ENCODE measurements at places on chromosomes 1 and 21.

- no peak for DNase-seq
Measured at GRCh38 chr1:176066709-176067108, 140.4 kb downstream of the COP1 start.

GRCh38 chr1:26602378-26602959 lies 72.9 kb downstream of the RPS6KA1 start:
- DNase-seq, result no peak

GRCh38 chr1:238767321-238767720 lies 619.0 kb upstream of the CHRM3 start:
- DNase-seq, result no peak

GRCh38 chr1:50342525-50342924 lies 80.7 kb downstream of the DMRTA2 start:
- no peak for DNase-seq

GRCh38 chr1:30129001-30129408 lies 594.4 kb downstream of the MATN1 start:
- no peak for DNase-seq

- DNase-seq, result peak; percentile 20
Measured at GRCh38 chr1:159076438-159077119, at the start of gene AIM2. Gene AIM2 (minus strand): TSS chr1:159076766. CDS start chr1:159073499, 3,267 bp downstream.

- no peak for DNase-seq
Measured at GRCh38 chr1:30704765-30705509, 18.4 kb downstream of the MATN1 start.

DNA sequence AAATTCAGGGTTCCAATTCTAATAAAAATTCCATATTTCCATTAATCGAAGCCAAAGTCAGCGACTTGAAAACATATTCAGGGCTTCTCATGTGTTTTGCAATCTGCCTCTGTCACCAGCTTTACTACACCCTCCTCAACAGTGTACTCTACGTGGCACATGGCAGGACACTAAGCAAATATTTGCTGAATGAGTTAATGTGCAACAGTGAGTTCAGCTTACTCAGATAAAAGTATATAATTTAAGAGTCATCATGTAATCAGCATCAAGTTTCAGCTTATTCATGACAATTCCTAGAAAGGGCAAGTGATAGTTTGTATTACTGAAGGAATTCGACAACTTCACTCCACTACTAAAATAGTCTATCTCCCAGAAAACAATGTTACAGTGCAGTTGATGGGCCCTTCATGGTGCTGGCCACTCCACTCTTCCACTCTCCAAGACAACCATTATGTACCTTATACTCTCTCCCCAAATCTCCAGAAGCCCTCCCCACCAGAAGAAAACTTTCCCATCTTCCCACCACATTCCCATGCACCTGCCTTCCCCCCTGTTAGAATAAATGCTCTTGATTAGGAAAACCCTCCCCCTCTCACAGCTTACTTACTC lies 97.3 kb downstream of the TTLL7 start:
- DNase-seq, result no peak

GRCh38 chr21:14862794-14863720 lies 201.7 kb downstream of the NRIP1 start:
- no peak for DNase-seq

DNA sequence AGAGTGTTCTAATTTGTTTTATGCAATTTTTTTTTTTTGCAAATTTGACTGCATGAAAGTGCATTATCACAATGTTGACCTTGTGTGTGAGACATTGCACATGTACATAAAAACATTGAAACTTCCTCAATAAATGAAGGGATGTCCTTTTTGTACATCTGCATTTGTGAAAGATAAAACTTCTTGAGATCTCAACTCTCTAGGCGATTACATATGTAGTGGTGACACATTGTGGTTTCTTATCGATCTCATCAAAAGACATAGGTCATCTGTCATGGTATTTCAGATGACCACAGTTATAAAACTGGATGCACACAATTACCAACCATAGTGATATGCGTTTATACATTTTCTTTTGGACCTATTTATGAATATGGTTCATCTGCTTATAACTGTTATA lies 35.6 kb upstream of the C21orf91 start:
- DNase-seq, result no peak

DNA sequence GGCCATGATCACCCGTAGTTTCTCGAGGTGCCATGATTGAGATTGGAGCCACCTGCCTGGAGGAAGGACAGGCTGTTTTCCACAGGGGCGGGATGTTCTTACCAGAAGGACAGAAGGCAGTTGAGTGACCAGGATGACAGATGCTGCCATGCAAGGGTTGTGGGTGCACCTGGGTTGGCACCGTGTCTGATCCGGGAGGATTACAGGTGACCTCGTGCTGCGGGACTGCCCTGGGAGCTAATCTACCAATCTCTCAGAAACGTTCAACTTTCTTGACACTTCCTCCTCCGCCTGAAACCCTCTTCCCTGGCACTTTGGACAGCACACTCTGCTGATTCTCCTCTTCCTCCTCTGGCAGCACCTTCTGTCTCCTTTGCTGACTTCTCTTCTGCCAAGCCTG lies 13.8 kb upstream of the SLC6A9 start:
- no peak for DNase-seq

- no peak for DNase-seq
Measured at GRCh38 chr1:54927472-54928240, 40.7 kb upstream of the DHCR24 start.

GRCh38 chr21:28635541-28635940 lies 357.1 kb downstream of the LTN1 start:
- no peak for DNase-seq

DNA sequence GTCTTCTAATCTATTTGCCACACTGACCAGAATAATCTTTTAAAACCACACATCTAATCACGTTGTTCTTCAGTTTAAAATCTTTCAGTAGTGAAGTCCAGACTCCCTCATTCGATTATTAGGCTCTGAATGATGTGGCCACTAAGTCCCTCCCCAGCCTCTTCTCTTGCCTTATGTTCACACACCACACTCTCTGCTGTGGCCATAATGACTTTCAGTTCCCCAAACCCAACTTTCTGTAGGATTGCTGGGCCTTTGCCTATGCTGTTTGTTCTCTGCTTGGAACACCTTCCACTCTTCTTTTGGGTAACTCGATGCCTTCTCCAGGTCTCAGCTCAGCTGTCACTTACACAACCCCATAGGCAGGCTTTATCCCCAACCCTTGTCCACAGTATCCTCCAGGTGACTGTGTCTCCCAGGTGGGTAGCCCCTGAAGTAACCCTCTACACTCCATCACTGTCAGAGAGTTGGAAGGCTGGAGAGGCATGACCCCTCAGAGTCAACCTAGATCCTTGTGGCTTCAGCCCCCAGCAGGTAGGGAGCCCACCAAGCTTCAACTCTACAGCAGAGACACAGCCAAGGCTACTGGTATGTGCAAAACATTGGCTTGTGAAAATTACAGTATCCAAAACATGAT lies 8.4 kb upstream of the SLC37A1 start:
- no peak for DNase-seq

DNA sequence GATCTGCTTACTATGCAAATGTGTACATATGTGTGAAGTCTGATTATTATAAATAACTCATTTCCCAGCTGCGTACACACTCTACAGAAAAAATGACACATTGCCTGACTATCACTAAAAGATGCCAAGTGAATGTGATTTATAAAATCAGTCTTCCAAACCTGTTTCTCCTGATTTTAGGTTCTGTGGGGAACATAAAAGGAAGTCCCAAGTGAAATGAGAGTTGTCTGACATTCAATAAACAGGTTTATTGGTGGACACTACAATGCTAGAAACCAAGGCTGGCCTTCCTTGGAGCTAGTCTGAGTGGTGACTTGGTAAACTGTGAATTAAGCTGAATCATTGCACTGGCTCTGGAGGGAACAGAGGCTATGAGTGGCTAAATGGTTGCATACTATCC lies 287.9 kb upstream of the ESRRG start:
- DNase-seq, result no peak

DNA sequence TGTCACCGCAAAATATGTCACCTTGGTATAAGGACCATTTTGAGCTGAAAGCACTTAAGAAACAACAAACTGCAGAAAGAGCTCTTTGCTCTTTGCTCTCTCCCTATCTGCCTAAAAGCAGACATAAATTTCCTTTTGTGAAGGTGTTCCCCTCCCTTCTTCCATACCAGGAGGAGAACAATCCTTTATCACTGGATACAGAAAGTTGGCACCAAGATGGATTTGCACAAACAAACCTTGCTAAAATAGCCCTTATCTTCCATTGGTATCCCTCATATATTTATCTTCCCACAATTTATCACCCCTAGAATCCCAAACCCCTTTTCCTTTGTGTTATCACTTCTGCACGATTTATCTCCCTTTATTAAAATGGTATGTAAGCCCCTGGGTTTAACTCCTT lies 51.4 kb downstream of the DPYD start:
- no peak for DNase-seq

DNA sequence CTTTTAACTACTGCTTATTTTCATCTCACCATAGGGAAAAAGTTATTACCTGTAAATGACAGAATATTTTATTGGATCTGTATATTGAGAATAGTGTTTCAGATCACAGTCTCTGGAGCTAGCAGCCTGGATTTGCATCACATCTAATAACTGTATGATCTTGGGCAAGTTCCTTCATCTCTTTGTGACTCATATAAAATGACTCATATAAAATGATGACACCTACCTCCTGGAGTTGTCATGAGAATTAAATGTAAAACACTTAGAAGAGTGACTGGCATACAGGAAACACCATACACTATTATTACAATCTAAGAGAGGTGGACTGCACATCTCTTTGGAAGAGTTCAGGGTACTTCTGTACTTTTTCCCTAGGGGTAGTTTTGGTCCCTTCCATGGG lies 421.3 kb downstream of the NEGR1 start:
- no peak for DNase-seq

DNA sequence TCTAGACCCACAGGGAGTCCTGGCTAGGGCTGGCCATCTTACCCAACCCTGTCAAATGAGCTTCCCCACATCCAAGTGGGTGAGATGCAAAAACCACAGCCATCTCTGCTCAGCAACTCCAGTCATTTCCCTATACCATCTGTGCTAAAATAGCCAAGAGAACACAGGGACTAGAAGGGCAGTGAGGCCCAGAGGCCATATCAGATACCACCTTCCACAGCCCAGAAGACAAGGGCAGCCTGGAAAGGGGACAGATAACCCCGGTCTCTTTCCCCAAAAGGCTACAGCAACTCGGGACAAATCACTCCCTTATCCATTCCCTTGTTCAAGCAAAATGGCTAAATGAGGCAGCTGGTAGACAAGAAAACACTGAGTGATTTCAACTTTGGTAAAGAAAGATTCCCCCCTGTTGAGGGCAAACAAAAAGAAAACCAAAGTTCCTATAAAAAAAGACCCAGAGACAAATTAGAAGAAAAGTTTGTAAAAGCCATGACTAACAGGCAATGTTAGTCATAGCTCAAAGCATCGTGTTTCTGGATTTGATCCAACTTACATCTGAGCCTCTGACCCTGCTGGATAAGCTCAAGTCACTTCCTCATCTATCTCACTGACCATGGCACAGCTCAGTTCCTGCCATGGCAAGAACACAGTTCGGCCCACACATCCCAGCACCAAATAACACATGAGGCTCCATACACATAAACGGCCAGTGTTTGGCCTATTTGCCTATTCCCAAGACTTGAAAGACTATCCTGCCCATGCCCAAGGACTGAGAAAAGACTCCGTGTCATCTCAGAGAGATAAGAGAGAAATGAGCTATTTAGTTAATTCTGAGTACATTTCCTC lies 3.1 kb downstream of the LAMB3 start:
- DNase-seq, result no peak

Data from stimulated activated CD4-positive, alpha-beta T cell treated with anti-CD3 and anti-CD28 coated beads, Interleukin-15, amount 100 ng/mL, for 1 hour (primary cell).